Activated CD4-positive, alpha-beta T cell treated with anti-CD3 and anti-CD28 coated beads, Interleukin-2, amount 10 ng/mL, durations not matched to agents 7 days and 5 days (primary cell): ENCODE measurements at places on chromosomes 3 and 15. TPM values are rescaled to one million over a fixed set of nuclear protein-coding genes. Genes with fewer than 3 reads are reported as not detected.

The GOLGA6A gene
- not detected for total RNA-seq

The CCDC54 gene
- not detected for total RNA-seq

The SV2B gene
- 0.02 TPM for total RNA-seq

The C15orf62 gene
- 1.3 TPM for total RNA-seq

The KNSTRN gene
- 57.5 TPM for total RNA-seq

The PPM1L gene
- total RNA-seq: 5.8 TPM

The PROK2 gene
- total RNA-seq: 0.60 TPM

The CFAP44 gene
- 6.9 TPM for total RNA-seq

The UTS2B gene
- total RNA-seq: not detected

The SI gene
- total RNA-seq: not detected

The CTSH gene
- total RNA-seq: 46.7 TPM

The CASR gene
- total RNA-seq: not detected

The TGM4 gene
- total RNA-seq: not detected

The AMIGO3 gene
- total RNA-seq: not detected

The ADGRG7 gene
- not detected for total RNA-seq

The SLC28A2 gene
- not detected for total RNA-seq

The SAMMSON gene
- not detected for total RNA-seq

The TEX55 gene
- not detected for total RNA-seq

The HDDC3 gene
- total RNA-seq: 26.2 TPM

The CALML4 gene
- total RNA-seq: 13.5 TPM

The IGSF11 gene
- 2.0 TPM for total RNA-seq

The MAP3K13 gene
- 10.2 TPM for total RNA-seq

The KLHL40 gene
- not detected for total RNA-seq

The SOX2 gene
- total RNA-seq: not detected

The PEX11A gene
- 2.8 TPM for total RNA-seq

The RLBP1 gene
- not detected for total RNA-seq

The BTLA gene
- total RNA-seq: 43.1 TPM

The DAPK2 gene
- total RNA-seq: 0.83 TPM

The PPP1R14D gene
- total RNA-seq: not detected

The CNTN6 gene
- total RNA-seq: not detected

The HYAL1 gene
- not detected for total RNA-seq

The CYP1A1 gene
- total RNA-seq: 2.9 TPM

The CCR3 gene
- total RNA-seq: not detected

The TM4SF18 gene
- total RNA-seq: not detected

The MUC4 gene
- 0.15 TPM for total RNA-seq

The FEZF2 gene
- total RNA-seq: not detected

The TRIM71 gene
- not detected for total RNA-seq

The CCR9 gene
- not detected for total RNA-seq

The SLC2A2 gene
- total RNA-seq: not detected

The PCOLCE2 gene
- total RNA-seq: not detected

The CPB1 gene
- total RNA-seq: not detected
